ENCODE measurements at places on chromosomes 4 and X.

DNA sequence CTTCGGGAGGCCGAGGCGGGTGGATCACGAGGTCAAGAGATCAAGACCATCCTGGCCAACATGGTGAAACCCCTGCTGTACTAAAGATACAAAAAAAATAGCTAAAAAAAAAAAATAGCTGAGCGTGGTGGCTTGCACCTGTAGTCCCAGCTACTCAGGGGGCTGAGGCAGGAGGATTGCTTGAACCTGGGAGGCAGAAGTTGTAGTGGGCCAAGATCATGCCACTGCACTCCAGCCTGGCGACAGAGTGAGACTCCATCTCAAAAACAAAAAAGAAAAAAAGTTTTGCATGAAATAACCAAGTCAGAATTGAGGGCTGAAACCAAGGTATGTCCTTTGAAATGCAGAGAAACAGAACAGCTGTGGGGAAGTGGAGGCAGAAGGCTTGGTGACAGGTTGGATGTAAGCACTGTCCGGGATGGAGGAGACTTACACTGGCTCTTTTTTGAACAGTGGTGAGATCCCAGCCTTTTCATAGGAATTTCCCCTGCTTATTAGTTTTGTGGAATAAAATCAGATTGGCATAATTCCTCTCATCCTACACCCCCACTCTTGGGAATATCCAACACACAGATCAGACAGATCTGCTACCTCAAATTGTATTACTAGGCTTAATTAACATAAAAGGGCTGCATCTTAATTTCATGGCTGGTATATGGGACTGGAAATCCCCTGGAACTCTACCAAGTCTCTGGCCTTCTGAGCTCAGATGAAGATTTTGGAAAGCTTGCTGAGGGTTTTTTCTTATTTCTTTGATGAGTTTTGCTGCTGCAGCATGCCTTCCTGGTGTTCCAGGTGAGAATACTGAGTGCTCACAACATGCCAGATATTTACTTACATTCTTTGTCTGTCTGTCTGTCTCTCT lies 18.8 kb upstream of the C4orf36 start:
- no peak overlapping the region for H3K27ac ChIP-seq
- H3K36me3 ChIP-seq: no peaks in the 10 kb centered on the region
- no peak overlapping the region for H3K4me3 ChIP-seq
- H3K27me3 ChIP-seq: no peaks in the 10 kb centered on the region
- peaks cover 44% of the 10 kb centered on the region for H3K4me1 ChIP-seq
- peak; percentile 68 for DNase-seq

DNA sequence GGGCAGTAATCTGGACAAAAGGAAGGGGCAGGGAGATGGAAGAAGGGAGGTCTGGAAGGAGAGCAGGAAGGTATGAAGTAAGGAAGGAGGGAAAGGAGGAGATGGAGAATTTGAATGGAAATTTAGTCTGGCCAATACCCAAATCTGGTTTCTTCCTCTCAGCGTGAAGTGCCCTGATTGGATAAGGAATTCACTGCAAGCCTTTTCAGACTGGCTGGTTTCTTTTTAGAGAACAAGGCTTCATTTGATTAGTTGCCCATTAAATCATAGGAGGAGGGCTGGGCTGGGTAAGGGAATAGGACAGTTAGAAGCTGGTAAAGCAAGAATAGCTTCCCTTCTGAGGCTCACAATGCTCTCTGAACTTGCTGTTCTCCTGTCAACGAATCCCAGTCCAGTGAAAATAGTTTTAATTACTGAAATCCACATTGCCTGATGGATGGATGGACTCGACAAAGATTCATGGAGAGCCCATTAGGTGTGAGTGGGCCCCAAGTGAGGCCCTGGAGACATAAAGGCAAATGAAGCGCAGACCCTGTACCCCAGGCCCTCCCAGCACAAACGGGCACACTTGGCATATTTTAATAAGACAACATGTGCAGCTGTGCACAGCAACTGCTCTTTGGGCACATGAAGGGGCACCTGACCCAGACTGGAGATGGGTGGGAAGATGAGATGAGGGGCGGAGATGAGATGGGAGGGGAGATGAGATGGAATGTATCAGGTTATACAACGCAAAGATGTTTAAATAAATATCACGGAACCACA lies 347.1 kb upstream of the GATB start:
- no peaks in the 10 kb centered on the region for H3K27me3 ChIP-seq
- no peak overlapping the region for H3K4me3 ChIP-seq
- no peaks in the 10 kb centered on the region for H3K36me3 ChIP-seq
- no peak overlapping the region for H3K27ac ChIP-seq

DNA sequence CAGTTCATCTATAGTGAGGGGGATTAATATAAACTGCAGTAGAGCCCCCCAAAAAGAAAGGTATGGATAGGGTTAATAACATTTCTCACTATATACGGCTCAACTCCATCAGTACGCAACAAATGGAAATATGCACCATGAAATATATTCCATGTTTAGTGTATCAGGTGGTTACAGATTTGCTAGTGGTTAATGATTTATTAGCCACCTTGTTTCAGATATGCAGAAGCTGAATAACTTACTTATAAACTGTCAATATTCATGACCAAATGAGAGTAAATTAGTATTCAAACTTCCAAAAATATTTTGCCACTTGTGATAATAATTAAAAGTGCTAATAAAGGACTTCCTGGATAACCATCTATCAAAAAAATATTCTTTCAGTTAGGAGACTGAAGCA lies 14.8 kb downstream of the AMTN start:
- H3K36me3 ChIP-seq: no peaks in the 10 kb centered on the region
- no peak overlapping the region for H3K4me3 ChIP-seq
- H3K27me3 ChIP-seq: no peaks in the 10 kb centered on the region
- H3K27ac ChIP-seq: no peak overlapping the region

DNA sequence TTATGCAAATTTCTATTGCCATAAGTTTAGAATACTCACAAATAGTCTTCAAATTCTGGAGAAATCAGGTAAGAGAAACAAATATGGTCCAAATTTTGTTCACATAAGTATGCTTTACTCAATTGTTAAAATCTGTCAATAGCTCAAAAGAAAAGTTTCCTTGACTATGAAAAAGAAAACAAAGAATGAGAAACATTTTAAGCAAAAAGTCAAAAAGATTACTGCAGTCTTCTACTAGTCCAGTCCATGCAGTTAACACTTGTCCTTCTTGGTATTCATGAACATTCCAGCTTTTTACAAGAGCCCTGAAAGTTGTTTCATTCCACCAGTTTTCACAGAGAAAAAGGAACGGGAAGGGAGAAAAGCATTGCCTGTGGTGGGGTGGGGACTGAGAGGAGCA lies 54.7 kb upstream of the ZXDA start:
- no peaks in the 10 kb centered on the region for H3K27me3 ChIP-seq
- DNase-seq: peak; percentile 6
- H3K36me3 ChIP-seq: no peaks in the 10 kb centered on the region
- H3K4me1 ChIP-seq: no peaks in the 10 kb centered on the region
- no peak overlapping the region for H3K27ac ChIP-seq

GRCh38 chr4:153218961-153219360 lies 14.7 kb downstream of the TRIM2 start:
- DNase-seq: no peak
- no peak overlapping the region for H3K27ac ChIP-seq
- H3K4me1 ChIP-seq: peaks cover 1% of the 10 kb centered on the region

- no peaks in the 10 kb centered on the region for H3K27me3 ChIP-seq
- H3K4me3 ChIP-seq: no peak overlapping the region
- peak; percentile 51 for DNase-seq
- H3K36me3 ChIP-seq: no peaks in the 10 kb centered on the region
- H3K27ac ChIP-seq: no peak overlapping the region
These were observed 246.6 kb downstream of the OPHN1 start for GRCh38 chrX:68186552-68187262.

DNA sequence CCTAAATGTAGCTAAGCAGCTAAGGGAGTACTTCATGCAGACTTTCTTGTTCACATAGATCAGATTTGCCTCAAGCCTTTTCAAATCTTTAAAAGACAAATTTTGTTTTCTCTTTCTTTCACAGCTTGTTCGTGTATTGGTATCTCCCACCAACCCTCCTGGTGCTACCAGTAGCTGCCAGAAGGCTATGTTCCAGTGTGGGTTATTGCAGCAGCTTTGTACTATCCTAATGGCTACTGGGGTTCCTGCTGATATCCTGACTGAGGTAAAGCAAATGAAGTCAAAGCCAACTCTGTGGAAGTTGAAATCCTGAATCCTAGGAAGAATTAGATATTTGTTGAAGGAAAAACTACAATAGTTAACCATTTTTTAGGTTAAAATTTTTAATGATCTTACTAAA lies 62.6 kb downstream of the USO1 start:
- no peaks in the 10 kb centered on the region for H3K4me1 ChIP-seq
- H3K27me3 ChIP-seq: no peaks in the 10 kb centered on the region
- peaks cover 27% of the 10 kb centered on the region for H3K36me3 ChIP-seq
- H3K4me3 ChIP-seq: no peak overlapping the region
- no peak for DNase-seq

- H3K36me3 ChIP-seq: no peaks in the 10 kb centered on the region
- peak; percentile 78 for DNase-seq
- no peaks in the 10 kb centered on the region for H3K27me3 ChIP-seq
- H3K27ac ChIP-seq: no peak overlapping the region
- H3K4me1 ChIP-seq: peaks cover 4% of the 10 kb centered on the region
These were observed 62.8 kb downstream of the PPP1R2C start for GRCh38 chrX:42714981-42715700.

DNA sequence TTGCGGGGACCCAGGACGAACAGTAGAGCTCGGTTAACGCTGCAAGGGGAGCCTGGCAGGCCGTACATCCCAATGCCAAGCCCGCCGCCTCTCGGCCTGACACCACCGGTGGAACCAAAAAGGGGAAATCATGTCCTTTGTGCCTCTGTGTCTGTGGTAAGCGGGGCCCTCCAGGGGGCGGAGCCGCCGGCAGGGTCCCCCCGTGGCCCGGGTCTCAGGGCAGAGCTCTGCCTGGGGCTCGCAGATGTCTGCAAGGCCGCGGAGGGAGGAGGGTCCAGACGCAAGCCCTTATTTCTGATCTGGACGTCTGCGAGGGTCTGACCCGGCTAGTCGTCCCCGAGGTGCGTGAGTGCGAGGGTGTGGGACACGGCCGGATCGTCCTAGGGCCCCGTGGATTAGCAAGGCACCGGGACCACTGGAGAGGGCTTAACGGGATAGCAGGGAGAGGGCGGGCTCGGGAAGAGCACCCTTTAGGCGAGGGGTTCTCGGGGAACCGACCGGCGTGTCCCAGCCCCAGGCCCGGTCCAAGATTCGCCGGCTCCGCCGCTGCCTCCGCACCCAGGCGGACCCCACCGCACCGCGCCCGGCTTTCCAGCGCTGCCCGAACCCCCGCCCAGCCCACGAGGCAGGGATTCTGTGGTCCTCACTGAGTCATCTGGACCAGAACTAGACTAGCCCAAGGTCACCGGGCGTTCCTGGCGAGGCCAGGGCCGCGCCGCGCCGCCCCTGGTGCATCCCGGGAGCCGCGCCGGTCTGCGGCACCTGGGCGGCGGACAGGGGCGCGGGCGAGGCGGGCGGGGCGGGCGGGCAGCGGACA lies 863 bp upstream of the FAM193A start:
- H3K27ac ChIP-seq: peak overlapping the region; percentile 87
- no peaks in the 10 kb centered on the region for H3K36me3 ChIP-seq
- peaks cover 20% of the 10 kb centered on the region for H3K4me1 ChIP-seq
- peak overlapping the region; percentile 92 for H3K4me3 ChIP-seq
- DNase-seq: peak; percentile 96
- H3K27me3 ChIP-seq: no peaks in the 10 kb centered on the region

- no peak for DNase-seq
- H3K36me3 ChIP-seq: no peaks in the 10 kb centered on the region
- H3K4me3 ChIP-seq: no peak overlapping the region
- peaks cover 14% of the 10 kb centered on the region for H3K4me1 ChIP-seq
- no peaks in the 10 kb centered on the region for H3K27me3 ChIP-seq
These were observed 49.5 kb downstream of the TSPAN7 start for GRCh38 chrX:38610849-38611248.

DNA sequence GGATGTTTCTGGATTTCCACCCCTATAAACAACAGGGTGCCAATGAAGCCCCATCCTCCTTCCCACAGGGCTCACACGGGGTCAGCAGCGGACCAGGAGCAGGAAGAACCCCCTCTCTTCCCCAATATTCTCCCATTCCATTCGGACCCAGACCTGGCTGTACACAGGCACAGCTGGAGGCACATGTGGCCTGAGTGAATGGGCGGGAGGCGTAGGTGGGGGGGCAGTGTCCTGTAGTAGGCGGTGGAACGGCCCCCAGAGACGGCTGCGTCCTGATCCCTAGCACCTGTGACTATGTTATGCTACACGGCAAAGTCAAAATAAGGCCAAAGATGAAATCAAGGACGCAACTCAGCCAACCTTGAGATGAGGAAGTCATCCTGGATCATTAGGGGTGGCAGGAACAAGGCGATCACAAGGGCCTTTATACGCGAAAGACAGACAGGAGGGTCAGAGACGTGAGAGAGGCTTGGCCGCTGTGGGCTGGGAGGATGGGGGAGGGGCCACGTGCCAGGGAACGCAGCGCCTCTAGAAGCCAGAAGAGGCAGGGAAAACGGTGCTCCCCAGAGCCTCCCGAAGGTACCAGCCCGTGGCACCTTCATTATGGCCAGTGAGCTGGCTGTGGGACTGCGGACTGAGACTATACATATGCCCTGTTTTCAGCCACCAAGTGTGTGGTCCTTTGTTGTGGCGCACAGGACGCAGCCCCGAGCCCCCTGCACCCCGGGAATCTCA lies 75.6 kb downstream of the WFS1 start:
- no peak overlapping the region for H3K4me3 ChIP-seq
- H3K27me3 ChIP-seq: peaks cover 2% of the 10 kb centered on the region
- no peak for DNase-seq
- no peaks in the 10 kb centered on the region for H3K36me3 ChIP-seq
- H3K4me1 ChIP-seq: no peaks in the 10 kb centered on the region

GRCh38 chr4:82584931-82585330 lies 23.1 kb upstream of the TMEM150C start:
- no peak overlapping the region for H3K27ac ChIP-seq
- DNase-seq: no peak
- no peaks in the 10 kb centered on the region for H3K36me3 ChIP-seq

DNA sequence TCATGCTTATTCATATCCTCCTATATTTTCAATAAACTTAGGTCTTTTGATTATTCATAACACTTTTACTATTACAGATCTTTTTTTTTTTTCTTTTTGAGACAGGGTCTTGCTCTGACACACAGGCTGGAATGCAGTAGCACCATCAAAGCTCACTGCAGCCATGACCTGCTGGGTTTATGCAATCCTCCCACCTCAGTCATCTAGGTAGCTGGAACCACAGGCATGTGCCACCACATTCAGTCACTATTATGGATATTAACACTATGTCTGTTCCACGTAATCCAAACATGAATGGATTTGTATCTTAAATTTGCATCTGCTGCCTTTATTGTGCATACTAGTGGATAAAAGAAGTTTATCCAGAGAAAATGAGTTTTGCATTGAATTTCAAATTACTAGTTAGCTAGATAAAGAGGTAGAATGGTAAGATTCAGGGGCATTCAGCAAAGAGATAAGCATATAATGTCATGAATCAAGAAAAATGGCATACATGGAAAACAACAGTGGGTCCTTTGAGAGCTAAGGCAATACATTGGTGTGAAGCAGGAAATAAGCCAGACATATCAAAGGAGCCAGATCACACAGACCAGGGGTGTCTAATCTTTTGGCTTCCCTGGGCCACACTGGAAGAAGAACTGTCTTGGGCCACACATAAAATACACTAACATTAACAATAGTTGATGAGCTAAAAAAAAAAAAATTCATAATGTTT lies 13.9 kb downstream of the ANAPC10 start:
- no peak overlapping the region for H3K27ac ChIP-seq
- H3K4me1 ChIP-seq: no peaks in the 10 kb centered on the region
- peaks cover 20% of the 10 kb centered on the region for H3K36me3 ChIP-seq
- no peaks in the 10 kb centered on the region for H3K27me3 ChIP-seq

All from common myeloid progenitor, CD34-positive (primary cell).